ENCODE measurements at places on chromosomes 4 and X.

DNA sequence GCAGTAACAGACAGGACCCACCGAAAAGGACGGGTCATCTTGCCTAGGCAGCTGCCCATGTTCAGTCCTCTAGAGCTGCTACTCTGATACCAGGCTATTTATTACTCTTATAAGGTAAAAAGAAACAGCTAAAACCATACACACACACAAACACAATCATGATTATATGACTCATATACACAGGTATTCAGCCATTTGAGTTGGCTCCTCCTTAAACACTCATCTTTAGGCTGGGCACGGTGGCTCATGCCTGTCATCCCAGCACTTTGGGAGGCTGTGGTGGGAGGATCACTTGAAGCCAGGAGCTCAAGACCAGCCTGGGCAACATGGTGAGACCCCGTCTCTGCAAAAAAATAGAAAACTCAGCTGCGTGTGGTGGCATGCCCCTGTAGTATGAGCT is 76.6 kb downstream of the F11 start:
- no peaks in the 10 kb centered on the region for H3K4me1 ChIP-seq
- no peaks in the 10 kb centered on the region for H3K36me3 ChIP-seq
- no peak overlapping the region for H3K27ac ChIP-seq
- H3K27me3 ChIP-seq = peaks cover 5% of the 10 kb centered on the region
- H3K4me3 ChIP-seq = no peak overlapping the region

- DNase-seq = no peak
- peaks cover 4% of the 10 kb centered on the region for H3K4me1 ChIP-seq
- no peaks in the 10 kb centered on the region for H3K27me3 ChIP-seq
- H3K27ac ChIP-seq = no peak overlapping the region
- H3K36me3 ChIP-seq = peaks cover 46% of the 10 kb centered on the region
Measured at GRCh38 chr4:67717586-67717985, 16.6 kb upstream of the UBA6 start.

DNA sequence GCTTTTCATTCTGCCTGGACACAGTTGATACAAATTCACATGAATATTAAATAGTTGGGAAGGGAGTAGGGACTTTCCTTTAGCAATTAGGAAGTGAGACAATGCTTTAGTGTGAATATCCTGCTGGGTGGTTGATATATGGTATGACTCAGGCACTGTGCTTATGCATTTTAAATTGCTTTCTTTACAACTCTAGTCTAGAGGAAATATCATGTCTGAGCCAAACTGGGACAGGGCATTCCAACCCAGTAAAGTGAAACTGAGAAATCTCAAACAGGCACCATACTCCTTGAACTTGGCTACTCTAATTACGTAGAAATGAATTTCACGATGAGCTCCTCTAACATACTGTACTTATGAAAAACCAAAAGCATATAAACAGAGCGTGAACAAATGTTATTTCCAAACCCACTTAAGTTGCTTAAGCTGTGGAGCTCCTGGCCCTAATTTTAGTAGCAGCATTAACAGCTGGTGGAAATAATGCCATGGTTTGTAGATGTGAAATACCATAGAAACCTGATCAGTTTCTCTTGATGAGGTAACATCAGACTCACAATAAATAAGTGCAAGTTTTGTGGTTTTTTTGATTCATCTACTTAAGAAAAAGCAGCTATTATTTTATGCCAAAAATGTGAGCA is 242.9 kb upstream of the GK2 start:
- no peak overlapping the region for H3K27ac ChIP-seq
- no peak for DNase-seq
- no peak overlapping the region for H3K4me3 ChIP-seq
- H3K36me3 ChIP-seq = no peaks in the 10 kb centered on the region

DNA sequence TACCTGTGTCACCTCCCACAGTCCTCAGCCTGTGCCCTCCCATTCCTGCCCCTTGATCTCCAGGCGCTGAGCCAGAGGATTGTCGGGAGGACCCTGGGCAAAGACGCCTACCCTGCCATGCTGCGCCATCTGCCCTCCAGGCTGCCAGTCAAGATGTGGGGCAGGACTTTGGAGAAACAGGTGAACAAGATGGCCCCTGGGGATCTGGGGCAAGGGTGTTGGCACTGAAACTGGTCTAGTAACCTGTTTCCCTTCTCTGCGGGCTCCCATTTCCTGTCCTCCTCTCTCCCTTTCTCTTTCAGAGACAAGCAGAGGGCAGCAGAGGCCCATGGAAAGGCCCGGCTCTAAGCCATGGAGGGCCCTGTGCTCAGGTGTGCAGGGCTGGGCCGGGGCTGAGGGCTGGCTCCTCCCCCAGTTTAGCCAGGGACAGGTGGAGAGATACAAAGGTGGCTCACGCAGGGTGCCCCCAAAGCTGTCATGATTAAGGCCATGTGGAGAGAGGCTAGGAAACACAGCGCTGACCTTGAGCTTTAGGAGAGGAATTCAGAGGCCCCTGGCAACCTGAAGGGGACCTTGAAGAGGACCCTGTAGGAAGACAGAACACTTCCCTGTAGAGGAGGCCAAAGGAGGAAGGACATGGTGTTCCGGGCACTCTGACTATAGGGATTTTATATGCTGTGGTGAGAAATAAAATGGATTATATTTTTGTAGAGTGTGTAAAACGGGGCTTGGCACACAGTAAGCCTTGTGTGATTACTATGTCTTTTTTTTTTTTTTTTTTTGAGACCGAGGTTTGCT is at the start of gene GLOD5:
GLOD5 (plus strand) TSS at position 74 of the 798 bp plus-strand sequence; CDS start at position 118, 44 bp downstream.
- no peak for DNase-seq
- H3K4me3 ChIP-seq = no peak within 1 kb of the TSS
- H3K4me1 ChIP-seq = peaks cover 3% of the 10 kb centered on the region

- H3K27ac ChIP-seq = peak overlapping the region; percentile 90
- H3K27me3 ChIP-seq = no peaks in the 10 kb centered on the region
- peak overlapping the region; percentile 82 for H3K4me3 ChIP-seq
- H3K36me3 ChIP-seq = peaks cover 7% of the 10 kb centered on the region
- peaks cover 51% of the 10 kb centered on the region for H3K4me1 ChIP-seq
Measured at GRCh38 chr4:81494031-81494431, 22.3 kb upstream of the RASGEF1B start.

- no peak overlapping the region for H3K27ac ChIP-seq
- no peak overlapping the region for H3K4me3 ChIP-seq
- DNase-seq = no peak
- peaks cover 9% of the 10 kb centered on the region for H3K4me1 ChIP-seq
- peaks cover 4% of the 10 kb centered on the region for H3K36me3 ChIP-seq
Measured at GRCh38 chrX:20352504-20352903, 85.8 kb upstream of the RPS6KA3 start.

- no peak overlapping the region for H3K27ac ChIP-seq
- H3K27me3 ChIP-seq = no peaks in the 10 kb centered on the region
- H3K36me3 ChIP-seq = no peaks in the 10 kb centered on the region
- H3K4me3 ChIP-seq = no peak overlapping the region
- no peak for DNase-seq
Measured at GRCh38 chr4:126560794-126561193, 1072.0 kb upstream of the INTU start.

DNA sequence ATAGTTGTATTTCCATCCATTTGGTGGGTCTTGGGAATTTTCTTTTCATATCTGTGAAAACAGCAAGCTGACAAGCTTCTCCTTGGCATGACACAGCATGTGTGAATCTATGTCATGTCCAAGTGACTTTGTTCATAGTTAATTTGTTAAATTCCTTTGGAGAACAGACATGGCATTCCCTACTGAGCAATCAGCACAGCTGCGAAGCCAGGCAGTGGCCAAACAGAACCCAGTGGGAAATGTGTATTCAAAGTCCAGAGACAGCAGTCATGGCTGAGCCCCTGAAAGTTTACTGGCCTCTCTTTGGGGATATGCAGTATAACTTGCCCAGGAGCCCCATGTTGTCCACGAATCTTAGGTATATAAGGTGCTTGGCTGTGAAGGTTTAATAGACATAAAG is 474.7 kb downstream of the NKX6-1 start:
- no peak overlapping the region for H3K4me3 ChIP-seq
- H3K27ac ChIP-seq = no peak overlapping the region
- peaks cover 4% of the 10 kb centered on the region for H3K27me3 ChIP-seq
- no peaks in the 10 kb centered on the region for H3K4me1 ChIP-seq
- no peak for DNase-seq

DNA sequence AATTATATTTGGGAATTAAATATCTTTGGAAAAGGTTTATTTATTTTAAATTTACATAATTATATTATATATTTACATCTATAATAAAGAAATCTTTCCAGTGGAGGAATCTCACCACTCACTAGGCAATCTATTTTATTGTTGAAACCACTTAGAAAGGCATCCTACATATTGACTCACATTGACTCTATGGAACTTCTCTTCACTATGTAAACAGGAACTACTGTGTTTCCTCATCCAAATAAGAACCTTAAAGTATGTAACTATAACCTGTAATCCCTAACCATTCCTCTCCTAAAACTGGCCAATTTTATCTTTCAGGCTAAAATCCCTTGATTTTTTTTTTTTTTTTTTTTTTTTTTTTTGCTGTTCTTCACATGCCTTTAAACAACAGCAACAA is 268.7 kb downstream of the MAPK10 start:
- no peaks in the 10 kb centered on the region for H3K36me3 ChIP-seq
- no peak for DNase-seq
- no peaks in the 10 kb centered on the region for H3K27me3 ChIP-seq
- no peak overlapping the region for H3K27ac ChIP-seq

GRCh38 chr4:5893004-5893580 is at the start of gene CRMP1:
Gene CRMP1, minus strand, starts transcription at chr4:5893086. Its CDS starts 117 bp downstream, at chr4:5892969.
- H3K27ac ChIP-seq = no peak within 1 kb of the TSS
- H3K36me3 ChIP-seq = no peaks in the 10 kb centered on the region
- H3K27me3 ChIP-seq = peaks cover 44% of the 10 kb centered on the region
- peaks cover 14% of the 10 kb centered on the region for H3K4me1 ChIP-seq

GRCh38 chrX:133606990-133607389 is 191.7 kb upstream of the GPC4 start:
- H3K27me3 ChIP-seq = no peaks in the 10 kb centered on the region
- H3K4me3 ChIP-seq = no peak overlapping the region
- H3K36me3 ChIP-seq = no peaks in the 10 kb centered on the region
- H3K4me1 ChIP-seq = no peaks in the 10 kb centered on the region
- H3K27ac ChIP-seq = no peak overlapping the region
